ENCODE measurements at places on chromosomes 2 and 18.

DNA sequence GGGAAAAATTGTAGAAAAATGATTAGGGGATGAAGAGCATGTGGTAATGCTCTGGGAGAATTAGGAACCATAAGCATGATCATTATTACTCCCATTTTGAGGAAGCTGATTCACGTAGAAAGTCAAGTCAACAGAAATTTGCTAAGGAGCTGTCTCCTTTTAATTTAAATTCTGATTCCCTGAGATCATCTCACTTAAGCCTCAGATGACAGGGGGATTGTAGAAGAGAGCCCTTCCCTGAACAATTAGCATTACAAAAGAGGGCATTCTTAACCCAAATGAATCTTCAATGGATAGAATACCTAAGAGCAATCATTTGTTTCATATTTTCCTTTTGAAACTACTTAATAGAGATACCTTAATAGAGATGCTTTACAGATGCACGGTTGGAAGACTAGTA lies 267.9 kb downstream of the NYAP2 start:
- no peak for DNase-seq

DNA sequence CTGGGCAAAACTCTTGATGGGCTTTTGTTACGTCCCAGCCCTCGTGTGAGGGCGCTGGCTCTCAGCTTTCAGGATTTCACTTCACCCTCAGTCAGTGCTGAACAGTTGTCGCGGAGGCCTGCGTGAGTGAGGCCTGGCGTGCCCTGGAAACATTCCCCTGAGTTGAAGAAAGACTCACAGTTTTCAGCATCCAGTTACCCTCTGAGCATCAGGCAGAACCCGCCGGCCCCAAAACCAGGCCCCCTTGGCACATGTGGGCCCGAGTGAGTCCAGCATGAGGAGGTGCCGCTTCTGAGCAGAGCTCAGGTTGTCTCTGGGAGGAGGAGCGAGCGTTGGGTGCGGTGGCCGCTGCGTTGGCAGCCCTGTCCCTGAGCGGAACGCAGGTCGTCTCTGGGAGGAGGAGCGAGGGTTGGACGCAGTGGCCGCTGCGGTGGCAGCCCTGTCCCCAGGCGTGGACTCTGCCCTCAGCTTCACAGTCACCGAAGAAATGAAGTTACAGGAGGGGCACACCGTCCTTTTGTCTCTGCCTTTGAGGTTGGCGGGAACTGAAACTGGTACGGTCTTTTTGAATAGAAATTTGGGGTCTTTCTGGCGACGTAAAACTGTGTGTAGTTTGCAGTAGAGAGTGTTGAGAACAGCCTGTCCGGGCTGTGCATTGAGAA lies at the start of gene NEU4:
TSS of gene NEU4 (plus strand) at position 473 of the 662 bp plus-strand sequence. CDS start 5,292 bp downstream, outside the sequence.
- DNase-seq: no peak

DNA sequence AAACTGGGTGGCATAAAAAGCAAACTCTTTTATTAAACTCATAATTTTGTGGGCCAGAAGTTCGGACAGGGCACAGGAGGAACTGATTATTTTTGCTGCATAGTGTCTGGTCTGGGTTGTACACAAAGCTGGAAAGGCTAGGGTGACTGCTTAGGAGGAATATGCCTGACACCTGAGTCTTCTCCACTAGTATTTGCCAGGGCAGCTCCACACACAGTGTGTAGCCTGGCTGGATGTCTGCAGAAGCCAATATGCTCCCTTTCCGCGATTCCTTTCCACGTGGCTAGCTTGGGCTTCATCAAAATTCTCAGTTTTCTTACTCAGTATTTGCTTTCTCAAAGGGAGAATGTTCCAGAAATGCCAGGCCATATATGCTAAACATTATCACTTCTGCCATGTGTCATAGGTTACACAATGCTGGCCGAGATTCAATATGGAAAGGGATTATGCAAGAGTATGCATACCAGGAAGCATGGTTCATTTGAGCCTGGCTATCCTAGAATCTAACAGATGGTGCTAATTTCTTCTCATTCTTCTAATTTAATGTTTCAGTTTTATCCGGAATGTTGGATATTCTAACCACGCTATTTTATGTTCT lies 142.7 kb upstream of the DOK6 start:
- no peak for DNase-seq

DNA sequence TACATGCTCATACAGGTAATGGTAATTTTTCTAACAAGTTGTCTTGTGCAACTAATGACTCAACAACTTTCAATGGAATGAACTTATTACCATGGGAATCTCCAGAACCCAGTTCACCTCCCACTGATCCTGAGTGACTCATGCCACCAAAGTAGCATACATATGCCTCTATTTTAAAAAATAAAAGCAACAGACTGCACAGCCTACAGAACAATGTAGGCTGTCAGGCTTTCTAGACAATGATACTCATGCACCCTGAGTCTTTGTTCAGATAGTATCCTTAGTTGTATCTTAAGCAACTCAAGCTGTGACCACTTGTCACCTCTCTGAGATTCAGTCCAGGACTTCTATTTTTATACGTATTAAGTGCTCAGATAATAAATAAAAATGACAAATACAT lies 531.0 kb upstream of the SETBP1 start:
- DNase-seq: no peak

- no peak for DNase-seq
Measured at GRCh38 chr2:104794441-104794840, 59.5 kb upstream of the POU3F3 start.

- no peak for DNase-seq
Measured at GRCh38 chr2:62382122-62382521, 123.9 kb downstream of the TMEM17 start.

- DNase-seq: peak; percentile 58
Measured at GRCh38 chr2:143284087-143284675, 155.0 kb downstream of the ARHGAP15 start.

- no peak for DNase-seq
Measured at GRCh38 chr18:70641156-70641775, 352.4 kb downstream of the SOCS6 start.

GRCh38 chr2:204849892-204850291 lies 304.6 kb downstream of the PARD3B start:
- no peak for DNase-seq

DNA sequence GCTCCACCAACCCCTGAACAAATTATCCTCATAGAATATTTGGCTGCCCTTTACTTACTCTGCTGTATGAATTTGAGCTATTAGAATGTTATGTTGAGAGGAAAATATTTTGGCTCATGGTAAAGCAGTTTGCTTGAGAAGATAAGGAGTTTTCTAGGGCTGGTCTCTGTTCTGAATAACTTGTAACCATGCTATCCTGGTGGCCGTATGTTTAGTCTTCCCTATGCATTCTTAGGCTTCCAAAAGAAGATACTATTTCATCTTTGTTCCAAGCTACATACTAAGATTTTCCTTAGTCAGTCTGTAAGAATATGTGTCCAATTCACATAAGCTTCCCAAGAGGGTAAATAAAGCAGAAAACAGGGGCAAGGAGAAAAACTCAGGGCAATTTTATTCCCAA lies 1105.1 kb upstream of the PIK3C3 start:
- DNase-seq: no peak

DNA sequence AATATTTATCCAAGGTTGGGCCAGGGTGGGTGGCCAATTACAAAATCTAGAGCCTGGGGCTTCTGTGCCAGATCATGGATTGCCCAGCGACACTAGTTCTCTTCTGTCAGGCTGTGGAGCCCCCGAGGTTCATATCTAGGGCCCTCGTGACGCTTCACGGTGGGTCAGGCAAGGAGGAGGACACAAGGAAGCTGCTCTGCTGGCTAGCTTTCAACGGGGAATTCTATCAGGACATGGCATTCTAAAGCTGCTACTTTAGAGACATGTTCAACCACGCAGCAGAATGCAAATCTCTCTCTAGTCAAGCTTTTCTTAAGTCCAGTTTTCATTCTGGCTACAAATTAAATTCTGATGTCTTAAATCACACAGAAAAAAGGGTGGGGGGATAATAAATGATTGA lies 180.2 kb downstream of the THADA start:
- DNase-seq: no peak

DNA sequence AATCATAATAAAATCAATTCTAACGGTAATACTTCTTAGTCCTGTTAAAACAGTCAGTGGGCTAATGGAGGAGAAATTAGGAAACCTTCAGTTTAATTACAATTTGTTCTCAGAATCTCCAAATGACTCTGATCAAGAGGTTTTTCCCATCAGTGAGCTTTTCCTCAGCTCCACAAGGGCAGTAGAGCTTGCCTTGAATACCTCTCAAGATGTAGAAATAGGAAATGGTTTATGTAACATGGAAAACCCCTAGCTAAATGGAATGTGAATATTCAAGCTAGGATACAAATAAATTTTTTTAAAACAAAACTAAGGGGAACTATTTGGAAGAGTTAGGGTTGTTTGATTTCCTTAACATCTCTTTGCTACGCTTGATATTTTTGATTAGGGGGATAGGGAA lies 87.5 kb downstream of the PLEKHM3 start:
- no peak for DNase-seq

DNA sequence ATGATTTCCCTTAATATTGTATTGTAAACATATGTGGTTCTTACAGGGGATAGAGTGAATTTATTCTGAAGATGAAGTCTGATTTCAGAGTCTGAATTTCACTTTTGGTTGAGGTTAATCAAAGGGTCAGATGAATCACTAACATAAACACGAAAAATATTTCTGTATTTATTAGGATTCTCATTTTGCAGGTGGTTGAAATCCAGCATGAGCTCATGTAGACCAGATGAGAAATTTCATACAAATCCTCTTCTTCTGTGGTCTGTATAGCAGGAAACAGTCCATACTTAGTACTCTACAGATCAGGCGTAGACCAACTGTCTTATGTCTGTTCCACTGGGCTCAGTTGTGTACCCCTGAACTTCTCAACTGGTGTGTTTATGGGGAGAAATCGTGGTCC lies 157.8 kb downstream of the BABAM2 start:
- no peak for DNase-seq

- no peak for DNase-seq
Measured at GRCh38 chr2:95032868-95033603, 7.5 kb downstream of the MAL start.

- no peak for DNase-seq
Measured at GRCh38 chr2:239590995-239591915, 190.4 kb upstream of the HDAC4 start.

DNA sequence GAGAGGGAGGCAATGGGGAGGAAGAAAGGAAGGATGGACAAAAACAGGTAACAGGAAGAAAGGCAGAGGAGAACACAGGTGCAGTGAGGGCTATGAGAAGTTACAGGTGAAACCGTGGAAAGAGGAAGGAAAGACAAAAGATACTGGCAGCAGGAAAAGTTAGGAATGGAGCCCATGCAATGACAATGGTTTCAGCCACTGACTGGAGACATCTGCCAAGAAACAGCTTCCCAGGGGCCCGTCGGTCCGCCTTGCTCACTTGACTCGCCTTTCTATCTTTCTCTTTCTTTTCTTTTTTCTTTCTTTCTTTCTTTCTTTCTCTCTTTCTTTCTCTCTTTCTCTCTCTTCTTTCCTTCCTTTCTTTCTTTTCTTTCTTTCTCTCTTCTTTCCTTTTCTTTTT lies 37.5 kb downstream of the ST8SIA5 start:
- DNase-seq: no peak

GRCh38 chr18:50836521-50836957 lies 16.7 kb upstream of the MRO start:
- DNase-seq: peak; percentile 3

DNA sequence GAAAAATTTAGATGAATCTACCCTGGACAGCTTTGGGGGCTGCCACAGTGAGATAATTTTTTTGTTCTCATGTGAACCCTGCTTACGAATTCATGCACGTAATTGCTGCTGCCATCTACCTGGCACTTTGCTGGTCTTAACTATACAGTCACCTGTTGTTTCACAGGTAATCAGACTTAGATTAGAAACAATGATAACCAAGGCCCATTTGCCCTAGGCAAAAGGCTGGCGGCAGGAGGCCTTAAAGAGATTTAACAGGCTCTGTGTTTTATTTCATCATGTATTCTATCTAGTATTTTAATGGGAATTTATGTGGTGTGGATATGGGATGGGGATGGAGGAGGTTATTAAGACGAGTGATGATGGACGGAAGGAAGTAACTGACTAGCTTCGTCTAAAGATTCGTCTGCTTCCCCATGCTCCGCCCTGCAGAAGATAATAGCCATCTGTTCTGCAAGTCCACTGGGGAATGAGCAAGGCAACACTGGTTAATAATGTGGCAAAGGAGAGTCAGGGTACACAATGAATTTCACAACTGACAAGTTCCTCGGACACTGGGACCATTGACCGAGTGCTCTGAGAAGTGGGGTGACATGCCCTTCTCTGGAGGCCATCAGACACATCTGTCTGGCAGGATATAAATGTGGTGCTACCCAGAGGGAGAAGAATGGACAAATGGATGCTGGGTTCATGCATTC lies 291.8 kb upstream of the TNP1 start:
- no peak for DNase-seq

- DNase-seq: no peak
Measured at GRCh38 chr2:171056307-171056706, 104.4 kb downstream of the TLK1 start.

DNA sequence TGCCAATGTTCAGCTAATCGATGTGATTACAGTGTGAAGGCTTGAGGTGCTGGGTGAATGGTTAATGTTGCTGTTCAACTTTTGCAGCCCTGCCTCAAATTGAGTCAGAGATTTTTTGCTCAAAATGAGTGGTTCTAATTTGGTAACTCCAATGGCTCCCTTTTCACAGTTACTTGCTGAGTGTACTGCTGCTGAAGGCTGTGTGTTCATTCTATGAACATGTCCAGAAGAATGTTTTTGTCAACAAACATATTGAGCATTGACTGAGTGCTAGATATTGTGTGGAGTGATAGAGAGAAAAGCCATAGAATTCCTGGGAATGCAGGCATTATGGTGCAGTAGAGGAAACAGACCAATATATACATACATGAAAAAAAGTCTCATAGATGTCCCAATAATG lies 39.0 kb upstream of the TCF4 start:
- DNase-seq: no peak

DNA sequence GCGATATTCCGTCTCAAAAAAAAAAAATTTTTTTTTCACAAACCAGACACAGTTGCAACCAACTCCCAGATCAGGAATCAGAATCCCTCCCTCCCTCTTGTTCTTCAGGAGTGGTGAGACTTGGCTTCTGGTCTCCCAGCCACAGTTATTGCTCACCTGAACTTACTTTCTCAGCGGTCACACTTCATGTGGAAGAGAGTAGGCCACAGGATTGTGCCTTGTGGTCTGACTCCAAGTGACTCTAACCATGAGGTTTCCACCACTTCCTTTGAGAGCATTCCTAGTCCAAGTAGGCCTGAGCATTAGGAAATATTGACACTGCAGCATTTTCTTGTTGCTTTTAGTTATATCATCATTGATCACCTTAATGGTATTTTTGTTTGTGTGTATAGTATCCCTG lies 12.1 kb downstream of the FMNL2 start:
- DNase-seq: no peak

GRCh38 chr2:174617718-174618117 lies 20.1 kb upstream of the WIPF1 start:
- DNase-seq: no peak

- DNase-seq: no peak
Measured at GRCh38 chr2:232516551-232516950, 3.6 kb upstream of the PRSS56 start.

Data from CD4-positive, alpha-beta T cell treated with Interleukin-21 for 1 hour (primary cell).